ENCODE measurements at places on chromosomes 12 and 14. TPM values are rescaled to one million over a fixed set of nuclear protein-coding genes. Genes with fewer than 3 reads are reported as not detected.
A peak's percentile ranks its signal among the peaks of the same experiment; 100 is the strongest.

DNA sequence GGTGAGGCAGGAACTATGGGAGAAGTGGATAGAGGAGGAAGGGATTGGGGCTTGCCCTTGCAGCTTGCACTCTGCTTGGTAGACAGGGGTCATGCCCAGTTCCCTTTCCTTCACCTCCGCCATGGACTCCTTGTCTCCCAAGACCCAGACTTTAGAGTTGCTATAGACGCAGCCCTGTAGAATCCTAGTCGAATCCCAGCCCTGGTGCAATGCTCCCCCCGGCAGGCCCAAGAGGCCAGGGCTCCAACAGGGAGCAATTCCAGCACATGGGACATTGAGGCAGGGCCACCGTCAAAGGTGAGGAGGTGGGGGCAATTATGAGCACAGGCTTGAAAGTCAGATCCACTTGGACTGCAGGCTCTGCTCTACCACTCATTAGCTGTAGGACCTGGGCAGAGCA is 29.5 kb upstream of the BCDIN3D start:
- no peak for DNase-seq

DNA sequence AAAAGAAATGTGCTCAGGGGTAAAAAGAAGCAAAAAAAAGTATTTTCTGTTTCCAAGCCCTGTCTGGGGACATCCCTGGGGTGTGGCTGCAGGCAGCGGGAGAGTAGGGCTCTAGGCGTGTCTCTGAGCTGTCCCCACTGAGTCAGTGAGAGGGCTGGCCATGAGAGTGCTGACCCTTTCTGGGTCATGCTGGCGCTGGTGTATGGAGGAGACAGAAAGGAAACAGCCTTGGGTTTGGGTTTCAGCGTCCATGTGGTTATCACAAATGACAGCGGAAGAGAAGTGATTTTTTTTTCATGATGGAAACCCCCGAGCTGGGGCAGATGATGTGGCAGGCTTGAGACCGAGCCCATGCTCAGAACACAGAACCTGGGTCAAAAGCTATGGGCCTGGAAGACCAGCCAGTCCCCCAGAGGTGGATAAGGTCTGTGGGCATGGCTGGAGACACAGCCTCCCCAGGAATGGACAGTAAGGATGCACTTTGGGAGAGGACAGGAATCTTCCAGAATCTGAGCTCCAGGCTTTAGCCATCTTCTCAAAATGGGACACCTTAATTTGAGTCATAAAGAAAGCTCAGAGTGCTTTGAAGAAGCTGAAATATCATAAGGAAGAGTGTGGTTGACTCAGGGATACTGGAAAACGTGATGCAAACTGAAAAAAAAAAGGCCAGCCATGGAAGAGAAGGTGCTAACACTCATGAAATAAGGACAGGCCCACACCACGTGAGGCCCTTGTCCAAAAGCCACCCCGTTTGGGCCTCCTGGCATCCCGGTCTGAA is 36.2 kb downstream of the SYNE3 start:
- DNase-seq = no peak

DNA sequence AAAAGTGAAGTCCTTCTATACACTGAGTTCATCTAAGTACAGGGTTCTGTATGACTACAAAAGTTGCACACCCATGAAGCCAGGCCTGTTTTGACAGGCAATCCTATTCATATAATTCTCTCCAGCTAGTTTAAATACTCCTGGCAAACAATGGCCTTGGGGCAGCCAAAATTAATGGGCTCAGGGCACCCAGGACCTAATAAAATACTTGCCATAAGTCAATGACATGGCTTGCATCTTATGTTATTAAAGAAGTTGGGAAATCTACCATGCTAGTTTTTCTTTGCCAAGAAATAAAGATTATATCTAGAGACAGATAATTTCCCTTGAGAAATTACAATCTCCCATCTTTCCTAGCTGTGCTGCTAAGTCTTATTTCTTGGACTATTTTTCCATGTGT is 11.1 kb upstream of the TMTC1 start:
- no peak for DNase-seq

- DNase-seq = no peak
Measured at GRCh38 chr12:105721051-105721825, 390.7 kb downstream of the C12orf75 start.

DNA sequence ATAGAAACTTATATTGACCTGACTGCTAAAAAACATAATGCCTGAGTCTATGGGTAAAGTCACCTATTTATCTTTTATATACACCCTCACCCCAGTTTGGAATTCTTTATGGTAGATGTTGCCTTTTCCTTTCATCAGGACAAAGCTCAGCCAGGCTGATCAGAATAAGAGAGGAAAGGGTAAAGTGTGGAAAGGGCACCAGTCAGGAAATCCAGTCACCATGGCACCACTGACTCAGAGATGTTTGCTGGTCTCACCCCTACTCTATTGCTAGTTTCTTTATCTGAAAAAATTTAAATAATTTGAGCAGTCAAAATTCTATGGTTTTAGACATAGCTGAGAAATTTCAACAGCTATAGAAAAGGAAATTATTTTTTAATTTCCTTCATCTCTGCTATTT is 49.2 kb upstream of the SSTR1 start:
- DNase-seq = no peak

The PGAM5 gene
- 59.8 TPM for total RNA-seq

DNA sequence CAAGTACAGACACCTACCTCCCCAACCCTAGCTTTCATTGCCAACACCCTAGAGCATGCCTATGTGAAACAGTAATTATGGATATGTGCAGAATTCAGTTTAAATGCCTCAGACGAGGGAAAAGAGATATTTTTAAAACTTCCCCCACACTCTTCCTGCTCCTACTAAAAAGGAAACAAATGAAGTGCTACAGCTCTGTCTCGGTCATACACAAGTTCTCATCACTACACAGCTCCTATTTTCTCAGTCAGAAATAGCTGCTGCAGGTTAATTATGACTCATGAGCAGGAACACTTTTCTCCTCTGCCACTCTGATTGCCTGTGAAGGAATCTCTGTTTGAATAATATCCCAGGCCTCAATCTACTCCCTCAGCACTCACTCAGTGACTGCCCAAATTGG is 703.6 kb upstream of the FLRT2 start:
- DNase-seq = peak; percentile 16

The TMCC3 gene
- 0.12 TPM for total RNA-seq

The ALKBH1 gene
- total RNA-seq = 14.2 TPM

- DNase-seq = no peak
Measured at GRCh38 chr12:21992823-21993222, 51.6 kb upstream of the ABCC9 start.

The MIP gene
- not detected for total RNA-seq

The CYP27B1 gene
- 2.1 TPM for total RNA-seq
